ENCODE measurements at places on chromosomes 7 and 10.

GRCh38 chr10:128268015-128268722 is 141.9 kb upstream of the MKI67 start:
- DNase-seq: peak; percentile 92

DNA sequence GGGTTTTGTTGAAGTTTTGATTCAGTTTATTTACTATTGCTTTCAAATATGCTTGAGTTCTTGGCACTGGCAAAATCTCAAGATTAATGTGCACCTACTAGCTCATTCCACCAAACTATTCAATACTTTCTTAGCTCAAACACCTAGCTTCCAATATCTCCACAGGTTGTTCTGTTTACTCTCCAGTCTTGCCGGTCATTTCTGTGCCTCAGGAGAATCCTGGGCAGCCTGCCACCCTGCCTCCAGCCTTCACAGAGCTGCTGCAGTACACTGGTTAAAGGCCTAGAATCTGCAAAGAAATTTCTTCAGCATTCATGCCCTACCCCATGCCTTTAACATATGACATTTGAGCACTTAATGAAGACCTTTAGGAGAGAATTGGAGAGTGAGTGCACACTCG is 4.0 kb upstream of the TMEM106B start:
- no peak for DNase-seq

DNA sequence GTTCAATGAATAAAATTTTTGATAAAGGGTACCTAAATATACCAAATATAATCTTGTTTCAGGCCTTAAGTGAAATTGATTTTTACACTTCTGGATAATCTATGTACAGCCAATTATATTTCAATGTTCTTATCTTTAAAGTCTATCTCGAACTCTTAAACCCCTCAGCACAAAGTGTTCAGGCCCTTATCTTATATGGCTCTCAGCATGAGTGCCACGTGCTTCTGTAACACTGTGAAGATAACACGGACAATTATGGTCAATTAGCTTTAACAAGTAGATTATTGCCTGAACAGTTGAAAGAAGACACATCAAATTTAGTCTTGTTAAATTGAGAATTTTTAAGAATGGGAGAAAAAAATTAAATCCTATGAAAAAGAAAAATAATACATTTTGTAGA is 40.4 kb upstream of the DMTF1 start:
- no peak for DNase-seq

DNA sequence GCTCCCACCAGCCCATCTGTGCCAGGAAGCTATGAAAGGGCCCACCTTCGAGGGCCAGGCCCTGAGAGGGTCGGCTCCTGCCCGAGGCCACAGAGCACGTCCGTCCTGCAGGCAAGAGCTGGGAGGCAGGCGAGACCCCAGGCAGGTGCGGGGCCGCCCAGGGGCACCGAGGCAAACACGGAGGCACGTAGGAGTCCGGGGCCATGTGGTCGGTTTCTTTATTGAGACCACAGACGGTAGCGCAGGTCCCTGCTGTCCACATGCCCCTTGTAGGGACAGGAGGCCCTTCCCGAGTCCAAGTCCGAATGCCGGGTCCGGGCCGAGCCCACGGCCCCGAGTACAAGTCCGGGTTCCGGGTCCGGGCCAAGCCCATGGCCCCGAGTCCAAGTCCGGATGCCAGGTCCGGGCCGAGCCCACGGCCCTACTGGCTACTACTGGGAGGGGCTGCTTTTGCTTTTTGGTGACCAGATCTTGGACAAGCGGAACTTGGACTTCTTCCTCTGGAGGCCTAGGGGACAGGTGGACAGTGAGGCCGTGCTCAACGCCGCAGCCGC is 25.0 kb downstream of the MICALL2 start:
- no peak for DNase-seq

DNA sequence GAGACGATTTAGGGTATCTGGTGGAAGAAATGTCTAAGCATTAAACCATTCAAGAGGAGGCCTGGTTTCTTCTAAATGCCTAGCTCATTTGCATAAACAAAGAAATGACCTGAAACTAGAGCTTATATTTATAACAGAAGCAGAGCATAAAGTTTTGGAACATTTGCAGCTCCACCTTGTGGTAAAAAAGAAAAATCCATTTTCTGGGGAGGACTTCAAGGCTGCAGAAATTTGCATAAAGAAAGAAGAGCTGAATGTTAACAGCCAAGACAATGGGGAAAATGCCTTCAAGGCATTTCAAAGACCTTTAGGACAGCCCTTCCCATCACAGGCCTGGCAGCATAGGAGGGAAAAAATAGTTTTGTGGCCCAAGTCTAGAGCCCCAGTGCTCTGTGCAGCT is 362.0 kb downstream of the ZNF248 start:
- DNase-seq: no peak

DNA sequence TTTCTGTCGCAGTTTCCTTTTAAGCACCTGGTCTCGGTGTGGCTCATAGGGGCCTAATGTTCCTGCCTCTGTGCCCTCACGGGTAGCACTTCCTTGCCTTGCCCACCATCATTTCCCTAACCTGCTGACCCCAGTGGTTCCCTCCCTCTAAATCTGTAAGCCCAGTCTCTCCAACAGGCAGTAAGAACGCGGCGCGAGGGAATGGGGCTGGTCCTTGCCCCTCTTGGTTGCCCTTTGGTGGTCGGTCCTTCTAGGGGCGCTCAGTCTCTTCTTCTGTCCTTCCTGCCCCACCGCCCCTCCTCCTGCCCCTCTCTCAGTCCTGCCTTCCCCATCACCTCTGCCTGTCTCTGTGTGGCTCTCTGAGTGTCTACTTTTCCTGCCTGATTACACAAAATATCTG is 21.2 kb downstream of the EMX2 start:
- no peak for DNase-seq

DNA sequence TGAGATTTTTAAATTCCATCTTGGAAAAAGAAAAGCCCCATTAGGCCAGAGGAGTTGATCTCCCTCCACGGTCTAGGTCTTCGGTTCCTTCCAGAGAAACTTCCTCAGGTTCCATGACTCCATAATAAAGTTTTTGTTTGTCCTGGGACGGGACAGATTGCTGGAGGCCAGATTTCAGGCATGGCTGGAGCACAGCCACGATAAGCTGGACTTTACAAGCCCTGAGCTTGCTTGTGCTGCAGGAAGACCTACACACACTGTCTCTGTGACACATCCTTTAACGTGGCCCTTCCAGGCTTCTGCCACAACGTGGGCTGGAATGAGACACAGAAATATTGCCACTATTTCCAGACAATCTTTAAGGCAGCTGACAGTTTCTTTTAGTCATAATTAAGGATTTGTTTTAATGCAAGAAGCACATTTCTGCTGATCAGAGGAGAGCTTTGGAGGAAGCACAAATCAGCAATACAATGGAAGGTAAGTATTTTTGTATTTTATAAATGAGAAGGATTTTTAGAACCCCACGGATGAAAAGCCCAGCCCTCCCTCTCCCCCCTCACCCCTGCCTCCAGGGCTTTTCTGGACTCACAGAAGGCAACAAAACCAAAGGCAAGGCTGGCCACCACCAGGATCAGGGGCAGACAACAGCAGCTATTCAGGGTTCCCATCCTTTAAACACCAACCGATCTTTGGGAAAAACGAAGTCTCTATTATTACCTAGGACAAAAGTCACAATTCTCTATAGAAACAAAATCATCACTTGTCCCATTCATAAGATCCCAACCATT is 6.5 kb downstream of the CTBP2 start:
- DNase-seq: peak; percentile 61

DNA sequence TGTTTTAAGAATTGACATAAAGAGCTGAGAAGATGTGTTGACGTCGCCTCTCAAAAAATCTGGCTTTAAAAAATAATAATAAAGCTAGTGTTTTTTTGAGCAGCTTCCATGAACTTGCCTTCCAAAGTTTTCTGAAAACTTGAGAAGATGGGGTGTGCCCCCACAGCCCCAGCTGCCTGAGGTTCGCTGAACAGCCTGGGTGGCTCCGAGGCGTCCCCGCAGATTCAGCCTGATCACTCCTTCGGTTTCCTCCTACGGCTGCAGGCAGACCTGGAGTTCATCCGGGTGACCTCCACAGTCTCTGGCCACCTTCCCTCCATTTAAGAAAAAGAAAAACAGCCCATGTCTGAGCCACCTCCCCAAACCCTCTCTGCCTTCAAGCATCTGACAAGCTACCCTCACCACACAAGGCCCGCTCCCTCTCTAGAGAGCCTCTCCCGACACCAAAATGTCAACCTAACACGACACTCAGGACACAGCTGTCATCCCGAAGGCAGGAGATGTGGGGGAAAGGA is 177.8 kb downstream of the PTPRN2 start:
- no peak for DNase-seq
